ENCODE measurements at places on chromosomes 2 and 18.

- H3K27ac ChIP-seq = no peak overlapping the region
- no peaks in the 10 kb centered on the region for H3K4me1 ChIP-seq
- H3K4me3 ChIP-seq = no peak overlapping the region
- no peaks in the 10 kb centered on the region for H3K27me3 ChIP-seq
- no peaks in the 10 kb centered on the region for H3K36me3 ChIP-seq
- DNase-seq = no peak
Measured at GRCh38 chr2:8885449-8886201, 48.2 kb upstream of the KIDINS220 start.

GRCh38 chr2:169712791-169713227 lies 18.5 kb downstream of the PHOSPHO2 start:
- no peak overlapping the region for H3K27ac ChIP-seq
- H3K36me3 ChIP-seq = no peaks in the 10 kb centered on the region
- no peak for DNase-seq

DNA sequence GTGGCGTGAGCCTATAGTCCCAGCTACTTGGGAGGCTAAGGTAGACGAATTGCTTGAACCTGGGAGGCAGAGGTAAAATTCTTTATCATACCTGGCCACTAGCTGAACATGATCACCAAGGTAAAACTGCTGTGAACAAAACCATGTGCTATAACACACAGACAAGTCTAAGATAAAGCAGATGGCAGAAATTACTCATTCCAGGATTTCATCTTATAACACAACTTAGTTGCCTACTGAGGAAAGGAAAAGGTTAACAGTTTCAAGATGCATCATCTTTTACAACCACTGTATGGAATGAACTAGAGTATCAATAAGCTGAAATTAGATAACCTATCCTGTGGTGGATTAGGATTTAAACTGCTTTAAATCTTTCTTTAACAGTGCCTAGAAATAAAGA lies 8.3 kb downstream of the ARL5A start:
- H3K27me3 ChIP-seq = no peaks in the 10 kb centered on the region
- DNase-seq = no peak
- no peak overlapping the region for H3K27ac ChIP-seq
- H3K36me3 ChIP-seq = peaks cover 7% of the 10 kb centered on the region
- peaks cover 58% of the 10 kb centered on the region for H3K4me1 ChIP-seq

- DNase-seq = no peak
- H3K4me3 ChIP-seq = no peak overlapping the region
- no peaks in the 10 kb centered on the region for H3K27me3 ChIP-seq
- H3K4me1 ChIP-seq = no peaks in the 10 kb centered on the region
Measured at GRCh38 chr2:184555352-184555751, 43.0 kb upstream of the ZNF804A start.

- H3K36me3 ChIP-seq = no peaks in the 10 kb centered on the region
- peaks cover 18% of the 10 kb centered on the region for H3K4me1 ChIP-seq
- H3K27ac ChIP-seq = no peak overlapping the region
- no peak for DNase-seq
Measured at GRCh38 chr2:206480161-206480560, 36.8 kb downstream of the ADAM23 start.

- DNase-seq = no peak
- no peak overlapping the region for H3K27ac ChIP-seq
- no peak overlapping the region for H3K4me3 ChIP-seq
- no peaks in the 10 kb centered on the region for H3K4me1 ChIP-seq
Measured at GRCh38 chr2:132429941-132430573, 13.5 kb downstream of the GPR39 start.
